GM04503 (cell line): ENCODE measurements at places on chromosomes 5 and 9.

DNA sequence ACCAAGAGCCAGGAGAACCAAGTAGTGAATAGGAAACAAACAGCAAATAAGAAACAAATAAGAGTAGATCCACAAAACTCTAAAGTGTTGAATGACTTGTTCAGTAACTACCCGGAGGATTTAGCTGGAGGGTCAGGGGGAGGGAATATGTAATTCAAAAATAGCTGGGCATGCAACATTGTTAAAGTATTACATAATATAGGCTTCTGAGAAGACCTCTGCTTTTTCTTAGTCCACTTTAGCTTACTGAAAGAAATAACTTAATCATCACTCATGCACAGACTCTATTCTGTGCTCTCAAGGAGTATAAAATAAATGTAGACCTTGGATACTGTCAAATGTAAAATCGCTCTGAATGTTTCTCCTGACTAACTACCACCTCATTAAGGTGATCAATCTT, 183.2 kb upstream of the POU5F2 start:
- peak; percentile 14 for DNase-seq

DNA sequence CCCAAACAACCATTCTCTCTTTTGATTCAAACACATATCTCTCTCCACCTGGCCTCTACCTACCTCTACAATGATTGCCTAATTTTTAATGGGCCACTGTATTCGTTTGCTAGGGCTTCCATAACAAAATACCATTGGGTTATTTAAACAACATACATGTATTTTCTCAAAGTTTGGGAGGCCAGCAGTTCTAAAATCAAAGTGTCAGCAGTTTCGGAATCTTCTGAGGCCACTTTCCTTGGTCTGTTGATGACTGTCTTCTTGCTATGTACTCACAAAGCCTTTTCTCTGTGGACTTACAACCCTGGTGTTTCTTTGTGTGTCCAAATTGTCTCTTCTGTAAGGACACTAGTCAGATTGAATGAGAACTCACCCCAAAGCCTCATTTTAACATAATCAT, 214.7 kb downstream of the BRINP1 start:
- no peak for DNase-seq

DNA sequence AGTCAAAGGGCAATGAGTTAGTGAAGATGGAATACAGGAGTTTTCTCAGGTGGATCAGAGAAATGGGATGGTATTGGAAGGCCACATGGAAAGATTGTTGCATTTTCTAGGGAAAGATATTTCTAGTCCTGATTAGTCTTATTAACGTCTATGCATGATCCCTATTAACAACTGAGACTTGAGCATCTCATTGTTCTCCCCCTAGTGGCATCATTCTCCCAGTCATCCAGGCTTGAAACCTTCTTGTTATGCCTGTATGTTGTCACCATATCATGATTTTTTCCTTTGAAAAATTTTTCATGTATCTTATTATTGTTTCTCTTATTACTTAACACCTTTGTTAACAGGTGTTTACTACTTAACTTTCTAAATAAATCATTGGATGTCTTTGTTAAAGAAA, 34.4 kb downstream of the KIF2A start:
- DNase-seq, result no peak

- DNase-seq, result no peak
Observed at GRCh38 chr9:112670991-112671625, 46.8 kb downstream of the INIP start.

DNA sequence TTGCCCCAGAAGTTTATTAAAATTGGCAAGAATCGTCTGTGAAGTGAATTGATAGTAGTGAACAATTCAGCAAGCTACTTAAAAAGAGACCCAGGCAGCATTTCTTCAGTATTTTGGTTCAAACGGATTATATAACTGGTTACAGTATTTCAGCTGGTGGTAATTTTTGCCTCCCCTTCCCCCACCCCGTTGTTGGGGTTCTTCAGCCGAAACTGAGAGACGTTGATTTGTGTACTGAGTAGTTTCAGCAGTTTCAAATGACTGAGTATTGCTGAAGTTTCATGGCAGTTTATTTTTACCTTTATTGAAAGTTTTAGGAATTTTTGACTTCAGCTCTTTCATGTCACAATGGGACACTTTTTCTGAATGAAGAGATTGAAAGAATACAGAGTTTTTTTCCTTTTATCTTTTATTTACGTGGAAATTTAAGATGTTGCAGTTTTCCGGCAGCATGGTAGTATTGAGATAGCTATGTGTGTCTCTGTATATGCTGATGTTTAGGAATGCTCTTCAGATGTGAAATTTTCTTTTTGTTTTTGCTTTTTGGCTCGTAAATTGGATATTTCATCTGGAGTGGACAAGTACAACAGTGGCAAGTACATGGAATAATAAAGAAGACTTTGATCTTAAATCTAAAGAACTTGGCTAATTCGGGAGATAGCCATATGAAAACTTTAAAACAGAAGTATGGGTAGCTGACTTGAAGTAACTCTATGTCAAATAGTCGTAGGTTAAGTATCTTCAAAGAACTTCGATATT, 1.9 kb downstream of the GPBP1 start:
- DNase-seq, result no peak

DNA sequence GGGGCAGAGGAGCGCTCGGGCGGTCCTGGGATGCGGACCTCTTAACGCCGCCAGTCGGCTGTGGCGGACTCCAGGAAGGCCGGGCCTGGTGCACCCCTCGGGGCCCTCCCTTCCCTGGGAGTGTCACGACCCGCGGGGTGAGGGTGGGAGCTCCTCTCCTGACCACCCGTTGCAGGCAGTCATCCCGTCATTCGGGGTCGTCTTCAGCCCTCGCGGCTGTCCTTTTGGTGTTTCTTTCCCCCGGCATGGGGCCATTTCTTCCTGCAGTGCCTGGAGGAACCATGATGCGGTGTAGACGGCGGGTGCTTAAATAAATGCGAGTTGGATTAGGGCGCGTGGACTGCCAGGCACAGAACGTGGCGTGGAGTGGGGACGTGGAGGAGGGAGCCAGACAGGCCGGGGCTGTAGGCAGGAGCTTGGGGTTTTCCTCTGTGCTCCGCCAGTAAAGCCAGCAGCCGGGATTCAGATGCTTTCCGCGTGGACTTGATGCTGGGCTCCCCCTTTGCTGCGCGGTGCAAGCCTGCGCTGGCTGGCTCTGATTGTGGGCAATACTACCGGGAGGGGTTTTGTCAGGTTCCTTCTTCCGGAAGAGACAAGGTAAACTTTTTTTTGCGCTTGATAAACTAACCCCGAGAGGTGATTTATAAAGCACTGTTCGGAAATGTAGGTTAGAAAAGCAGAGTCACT, 868 bp downstream of the KDM4C start:
- DNase-seq, result no peak

GRCh38 chr9:30622561-30622960, 1761.9 kb upstream of the ACO1 start:
- DNase-seq, result no peak

- DNase-seq, result no peak
Observed at GRCh38 chr9:92637326-92637725, 32.6 kb downstream of the IPPK start.

GRCh38 chr9:87677776-87678587, 47.9 kb upstream of the CTSL start:
- DNase-seq, result no peak

DNA sequence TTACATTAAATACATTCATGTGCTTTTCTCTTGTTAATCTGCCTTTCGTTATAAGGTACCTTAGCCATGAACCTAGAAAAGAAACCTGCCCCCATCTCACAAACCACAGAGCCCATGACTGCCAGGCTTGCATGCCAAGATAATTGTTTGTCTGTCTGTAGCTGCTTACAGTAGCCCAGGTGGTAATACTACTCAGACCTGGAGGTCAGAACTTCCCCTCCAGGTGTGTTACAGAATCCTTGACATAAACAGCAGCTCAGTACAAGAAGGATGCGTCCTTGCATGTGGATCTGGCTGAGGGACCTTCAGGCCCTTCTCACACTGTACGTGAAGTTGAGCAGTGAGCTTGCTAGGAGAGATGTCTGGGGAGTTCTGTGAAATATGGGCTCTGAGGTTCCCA, 291.4 kb downstream of the CSNK1G3 start:
- no peak for DNase-seq

GRCh38 chr5:107329850-107330249, 340.9 kb downstream of the EFNA5 start:
- no peak for DNase-seq
